Right hindlimb (tissue), 1 donor: ENCODE measurements at places on chromosomes 5 and 9.

- DNase-seq: no peak
Measured at GRCh38 chr9:69645488-69645887, 26.7 kb downstream of the APBA1 start.

DNA sequence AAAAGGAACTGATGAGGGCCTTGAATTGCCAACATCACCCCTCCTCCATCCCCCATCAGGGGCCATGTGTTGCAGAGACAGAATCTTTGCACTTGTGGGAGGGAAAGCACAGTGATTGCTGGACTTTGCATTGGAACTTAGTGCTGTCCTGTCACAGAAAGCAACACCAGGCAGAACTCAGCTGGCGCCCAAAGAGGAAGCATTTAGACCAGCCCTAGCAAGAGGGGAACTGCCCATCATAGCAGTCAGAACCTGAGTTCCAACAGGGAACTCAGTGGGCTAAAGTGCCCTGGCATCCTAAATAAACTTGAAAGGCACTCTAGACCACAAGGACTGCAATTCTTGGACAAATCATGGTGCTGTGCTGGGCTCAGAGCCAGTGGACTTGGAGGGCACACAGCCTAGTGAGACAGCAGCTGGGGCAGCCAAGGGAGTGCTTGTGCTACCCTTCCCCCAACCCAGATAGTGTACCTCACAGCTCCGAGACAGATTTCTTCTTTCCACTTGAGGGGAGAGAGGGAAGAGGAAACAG lies 128.1 kb downstream of the ACTL7B start:
- DNase-seq: peak; percentile 51

DNA sequence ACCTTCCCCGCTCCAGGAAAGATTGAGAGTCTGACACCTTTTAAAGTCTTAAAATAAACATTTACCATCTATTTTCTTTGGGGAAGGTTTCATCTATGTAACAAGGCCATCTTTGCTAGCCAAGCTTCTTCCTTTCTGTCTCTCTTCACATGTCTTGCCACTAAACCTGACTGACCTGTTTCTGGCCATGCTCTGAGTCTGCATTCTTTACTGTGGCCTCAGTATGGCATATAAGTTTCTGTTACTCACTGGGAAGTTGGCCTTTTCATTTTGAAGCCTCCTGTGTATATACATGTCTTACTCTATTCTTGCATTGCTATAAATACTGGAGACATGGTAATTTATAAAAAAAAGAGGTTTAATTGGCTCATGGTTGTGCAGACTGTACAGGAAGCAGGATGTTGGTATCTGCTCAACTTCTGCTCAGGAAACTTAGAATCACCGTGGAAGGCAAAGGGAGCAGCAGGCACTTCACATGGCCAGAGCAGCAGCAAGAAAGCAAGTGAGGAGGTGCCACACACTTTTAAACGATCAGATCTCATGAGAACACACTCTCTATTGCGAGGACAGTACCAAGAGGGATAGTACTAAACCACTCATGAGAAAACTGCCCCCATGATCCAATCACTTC lies 48.1 kb downstream of the KCNV2 start:
- DNase-seq: no peak

- no peak for DNase-seq
Measured at GRCh38 chr5:68679041-68679440, 414.8 kb upstream of the SLC30A5 start.

DNA sequence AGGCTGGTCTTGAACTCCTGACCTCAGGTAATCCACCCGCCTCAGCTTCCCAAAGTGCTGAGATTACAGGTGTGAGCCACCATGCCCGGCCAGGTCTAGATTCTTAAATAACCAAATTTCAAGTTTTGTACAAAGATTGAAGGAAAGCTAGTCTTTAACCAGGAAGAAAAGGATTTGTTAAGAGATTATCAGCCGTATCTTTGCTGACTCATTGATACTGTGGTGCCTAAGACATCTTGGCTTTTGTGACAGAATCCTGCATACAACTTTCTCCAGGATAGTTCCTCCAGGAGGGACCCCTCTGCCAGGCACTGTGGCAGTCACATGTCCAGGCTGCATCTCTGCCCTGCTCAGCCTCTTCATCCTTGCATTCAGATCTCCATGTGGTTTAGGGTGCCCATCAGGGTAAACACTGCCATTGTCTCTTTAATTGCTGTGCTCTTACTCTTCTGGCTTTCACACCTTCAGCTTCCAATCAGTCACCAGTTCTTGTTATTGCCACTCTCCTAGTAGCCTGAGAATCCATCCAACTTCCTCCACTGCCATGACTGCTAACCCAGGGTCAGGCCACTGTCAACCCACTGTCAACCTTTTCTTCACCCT lies 10.0 kb downstream of the MAP3K1 start:
- no peak for DNase-seq

GRCh38 chr9:124442826-124443225 lies 7.4 kb upstream of the ADGRD2 start:
- no peak for DNase-seq

DNA sequence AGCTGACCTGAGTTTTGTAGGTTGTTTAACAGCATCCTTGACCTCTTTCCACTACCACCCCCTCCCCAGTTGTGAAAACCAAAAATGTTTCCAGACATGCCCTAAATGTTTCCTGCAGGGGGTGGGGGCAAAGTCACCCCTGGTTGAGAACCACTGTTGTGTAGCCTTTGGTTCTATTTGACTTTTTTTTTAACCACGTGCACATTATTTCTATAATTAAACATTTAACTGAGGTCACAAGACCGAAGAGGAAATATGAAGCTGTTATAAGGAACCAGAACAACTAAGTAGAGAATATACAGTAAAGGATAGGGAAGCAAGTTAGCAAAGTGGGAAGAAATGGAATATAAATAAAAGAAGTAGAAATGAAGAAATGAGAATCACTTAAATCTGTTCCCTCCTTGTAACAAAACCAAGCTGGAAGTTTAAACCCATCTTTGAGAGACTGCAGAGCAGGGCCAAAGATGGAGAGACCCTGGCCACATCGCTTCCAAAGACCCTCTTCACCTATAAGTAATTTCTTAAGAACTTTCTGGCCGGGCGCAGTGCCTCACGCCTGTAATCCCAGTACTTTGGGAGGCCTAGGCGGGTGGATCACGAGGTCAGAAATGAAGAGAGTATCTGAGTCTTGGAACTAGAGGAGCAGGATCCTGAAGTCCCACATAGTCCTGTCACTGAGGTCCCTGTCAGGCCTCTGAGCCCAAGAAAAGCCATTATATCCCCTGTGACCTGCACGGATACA lies 14.4 kb downstream of the SIT1 start:
- no peak for DNase-seq

DNA sequence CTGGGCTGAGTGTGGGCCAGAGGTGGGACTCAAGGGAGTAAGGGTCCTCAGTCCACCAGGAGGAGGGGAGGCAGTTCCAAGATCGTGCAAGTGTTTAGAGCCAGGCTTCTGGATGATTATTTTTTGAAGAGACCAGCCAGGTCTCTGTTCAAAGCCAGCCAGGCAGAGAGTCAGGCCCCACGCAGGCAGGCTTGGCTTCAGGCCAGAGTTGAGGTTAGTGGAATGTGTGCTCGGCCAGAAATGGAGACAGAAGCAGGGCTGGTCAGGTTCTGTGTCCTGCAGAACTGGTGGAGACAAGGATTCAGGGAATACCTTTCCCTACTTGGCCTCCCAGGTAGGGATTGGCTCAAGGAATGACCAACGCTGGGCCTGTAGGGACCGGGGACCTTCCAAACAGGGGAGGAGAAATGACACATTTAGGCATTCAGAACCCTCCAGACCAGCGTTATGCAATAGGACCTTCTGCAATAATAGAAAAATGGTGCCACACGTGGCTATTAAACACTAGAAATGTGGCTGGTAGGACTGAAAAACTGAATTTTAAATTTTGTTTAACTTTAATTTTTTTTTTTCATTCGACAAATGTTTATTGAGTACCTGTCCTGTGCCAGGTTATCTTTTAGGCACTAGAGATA lies 106.2 kb downstream of the CMYA5 start:
- no peak for DNase-seq

DNA sequence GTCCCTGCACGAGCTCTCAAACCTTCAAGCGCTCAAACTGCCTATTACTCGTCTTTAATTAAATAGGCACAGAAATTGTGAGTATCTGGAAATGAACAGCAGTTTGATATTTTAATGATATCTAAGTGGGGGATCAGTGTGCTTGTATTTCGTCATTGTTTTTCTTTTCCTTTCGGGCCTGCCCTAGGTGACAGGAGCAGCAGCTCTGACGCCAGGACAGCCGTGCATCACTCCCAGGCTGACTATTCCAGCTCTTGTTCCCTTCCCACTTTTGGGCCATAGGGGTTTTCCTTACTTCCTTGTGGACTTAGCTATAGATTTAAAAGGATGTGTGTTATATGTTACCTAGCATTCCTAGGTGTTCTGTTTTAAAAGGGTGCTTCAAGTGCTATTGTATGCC lies 9.5 kb downstream of the BNIP1 start:
- DNase-seq: no peak

DNA sequence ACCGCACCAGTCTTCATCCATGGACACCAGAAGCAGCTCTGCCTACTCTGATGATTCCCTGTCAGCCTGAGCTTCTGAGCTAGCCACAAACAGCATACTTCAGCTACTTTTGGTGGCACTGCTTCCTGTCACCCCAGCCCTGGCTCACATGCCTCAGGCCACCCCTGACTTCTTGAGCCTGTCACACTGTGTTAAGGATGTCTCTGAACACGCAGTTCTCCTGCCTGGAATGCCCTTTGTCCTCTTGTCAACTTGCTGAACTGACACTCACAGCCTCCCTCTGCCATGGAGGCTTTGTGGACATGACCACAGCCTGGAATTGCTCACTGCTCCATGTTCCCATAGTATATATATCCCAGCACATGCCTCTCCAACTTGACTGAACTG lies 7.2 kb downstream of the MACROH2A1 start:
- no peak for DNase-seq

DNA sequence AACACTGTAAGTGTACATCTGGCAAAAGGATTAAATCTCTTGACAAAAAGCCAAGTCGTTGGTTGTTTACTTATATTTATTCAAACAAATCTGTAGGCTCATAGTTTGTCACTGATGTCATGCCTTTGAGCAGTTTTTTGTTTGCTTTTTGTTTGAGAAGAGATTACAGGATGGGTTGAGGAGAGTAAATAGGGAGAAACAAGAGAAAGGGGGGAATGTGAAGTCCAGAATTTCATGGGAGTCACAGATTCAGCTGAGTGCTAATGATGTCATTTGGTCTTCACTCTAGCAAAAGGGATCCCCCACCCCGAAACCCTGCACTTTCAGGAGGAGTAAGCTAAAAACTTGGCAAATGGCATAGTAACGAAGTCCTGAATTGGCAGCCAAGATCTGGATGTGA lies 337.4 kb downstream of the GLIS3 start:
- DNase-seq: no peak

DNA sequence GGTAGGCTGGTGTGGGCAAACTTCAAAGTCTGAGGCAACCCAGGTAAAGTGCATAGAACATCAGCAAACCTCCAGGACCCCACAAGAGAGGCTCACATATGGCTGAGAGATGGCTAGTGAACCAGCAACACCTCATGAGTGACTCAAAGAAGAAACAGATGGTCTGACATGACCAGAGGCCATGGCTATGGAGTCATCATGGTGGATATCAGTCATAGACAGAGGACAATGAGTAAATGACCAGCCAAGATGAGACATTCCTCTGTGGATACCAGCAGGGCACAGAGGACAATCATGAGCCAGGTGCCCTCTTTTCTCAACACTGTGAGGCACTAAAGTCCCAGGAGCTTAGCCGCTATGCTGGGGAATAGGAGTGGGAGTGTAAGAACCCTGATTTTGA lies 180.8 kb downstream of the RASEF start:
- no peak for DNase-seq

- no peak for DNase-seq
Measured at GRCh38 chr9:81579381-81579780, 110.0 kb downstream of the TLE1 start.

- DNase-seq: no peak
Measured at GRCh38 chr5:123819833-123820232, 307.9 kb downstream of the CSNK1G3 start.

- no peak for DNase-seq
Measured at GRCh38 chr5:102996011-102996575, 123.8 kb downstream of the GIN1 start.

- peak; percentile 85 for DNase-seq
Measured at GRCh38 chr5:81140943-81141342, 92.2 kb upstream of the CKMT2 start.

- DNase-seq: no peak
Measured at GRCh38 chr9:89116064-89116804, 62.4 kb downstream of the SHC3 start.

DNA sequence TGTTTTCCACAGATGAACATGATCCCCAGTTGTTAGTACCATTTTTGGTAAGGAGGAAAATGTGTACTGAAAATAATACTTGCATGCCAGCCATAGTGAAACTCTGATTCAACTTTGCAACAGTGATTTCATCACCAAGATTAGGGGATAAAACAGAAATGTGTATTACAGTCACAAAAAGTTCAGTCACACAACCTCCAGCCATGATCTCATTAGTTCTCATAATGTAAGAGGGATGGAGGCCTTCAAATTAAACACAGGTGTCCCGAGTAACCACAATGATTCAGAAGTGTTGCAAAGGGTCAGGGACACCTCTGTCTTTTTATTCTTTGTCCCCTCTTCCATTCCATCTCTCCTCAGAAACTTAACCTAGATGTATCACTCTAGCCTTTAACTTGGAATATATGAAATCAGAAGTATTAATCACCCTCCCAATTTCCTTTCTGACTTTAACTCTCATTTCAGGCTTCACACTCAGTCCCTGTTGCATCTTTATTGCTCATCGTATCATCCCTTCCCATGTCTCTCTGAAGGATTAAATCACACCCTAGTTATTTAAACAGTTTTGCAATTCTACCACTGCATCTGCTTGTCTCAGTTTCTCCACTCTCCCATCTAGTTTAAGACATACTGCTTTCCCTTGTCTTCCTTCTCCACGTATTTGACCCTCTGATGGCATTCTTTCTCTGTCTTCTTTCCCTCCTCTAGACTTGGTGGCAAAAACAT lies 291.2 kb downstream of the ADAMTS6 start:
- no peak for DNase-seq
